Activated CD8-positive, alpha-beta memory T cell treated with anti-CD3 and anti-CD28 coated beads for 1 hour (primary cell): ENCODE measurements at places on chromosomes 4 and X.

DNA sequence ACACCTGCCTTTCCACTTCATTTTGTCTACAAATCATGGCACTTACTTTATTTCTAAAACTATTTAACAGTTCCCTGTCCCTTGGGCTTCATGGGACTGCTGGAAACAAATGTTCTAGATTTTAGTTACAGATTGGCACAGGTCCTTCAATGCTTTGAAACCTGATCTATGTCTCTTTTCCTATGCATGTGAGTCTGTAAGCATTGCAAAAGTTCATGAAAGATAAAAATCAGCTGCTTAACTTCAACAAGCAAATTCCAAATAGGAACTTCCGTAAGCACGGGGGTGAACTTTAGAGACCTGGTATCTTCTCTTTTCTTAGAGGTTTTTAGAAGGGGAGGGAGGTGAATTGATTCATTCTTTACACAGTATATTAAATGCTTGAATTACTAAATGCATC is 9.5 kb downstream of the LGI2 start:
- no peak for DNase-seq

DNA sequence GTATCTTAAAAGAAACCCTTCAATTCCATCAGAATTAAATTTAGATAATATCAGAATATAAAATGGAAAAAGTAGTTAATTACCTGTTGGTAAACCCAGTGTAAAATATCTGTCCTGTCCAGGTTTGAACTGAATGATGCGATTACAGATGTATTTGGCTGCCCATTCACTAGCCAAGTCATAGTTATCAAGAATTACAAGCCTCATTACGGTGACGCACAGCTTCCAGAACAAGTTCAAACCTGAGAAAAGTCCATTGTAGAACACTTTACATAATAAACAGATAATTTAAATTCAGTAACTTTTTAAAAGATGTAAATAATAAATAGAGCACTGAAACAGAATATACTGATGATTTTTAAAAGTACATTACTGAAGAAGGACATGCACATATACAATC is 4.4 kb downstream of the GNPDA2 start:
- DNase-seq, result no peak

GRCh38 chr4:78645853-78646757 is 94.5 kb downstream of the ANXA3 start:
- no peak for DNase-seq

DNA sequence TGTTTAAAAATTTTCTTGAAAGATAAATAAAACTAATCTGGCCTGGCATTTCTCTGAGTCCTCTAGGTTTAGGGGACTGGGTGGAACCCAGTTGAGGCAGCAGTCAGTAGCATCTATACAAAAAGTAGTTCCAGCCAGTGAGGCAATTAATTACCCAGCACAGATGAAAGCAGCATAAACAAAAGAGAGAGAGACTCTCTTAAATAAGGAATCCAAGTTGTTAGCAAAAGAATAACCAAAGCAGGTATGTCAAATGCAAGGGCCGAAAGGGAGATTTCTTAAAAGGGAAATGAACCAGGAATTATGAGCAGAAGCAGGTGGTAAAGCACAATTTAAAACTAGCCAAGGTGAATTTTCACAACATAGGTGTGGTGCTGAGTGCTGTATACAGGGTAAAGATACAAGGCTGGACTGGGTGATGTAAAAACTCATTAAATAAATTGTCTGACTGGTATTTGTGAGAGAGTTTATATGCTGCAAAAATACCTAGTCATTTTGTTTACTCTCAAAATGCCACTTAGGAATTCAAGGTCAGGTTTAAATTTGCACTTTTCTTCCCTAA is 94.6 kb upstream of the GALNT7 start:
- no peak for DNase-seq

DNA sequence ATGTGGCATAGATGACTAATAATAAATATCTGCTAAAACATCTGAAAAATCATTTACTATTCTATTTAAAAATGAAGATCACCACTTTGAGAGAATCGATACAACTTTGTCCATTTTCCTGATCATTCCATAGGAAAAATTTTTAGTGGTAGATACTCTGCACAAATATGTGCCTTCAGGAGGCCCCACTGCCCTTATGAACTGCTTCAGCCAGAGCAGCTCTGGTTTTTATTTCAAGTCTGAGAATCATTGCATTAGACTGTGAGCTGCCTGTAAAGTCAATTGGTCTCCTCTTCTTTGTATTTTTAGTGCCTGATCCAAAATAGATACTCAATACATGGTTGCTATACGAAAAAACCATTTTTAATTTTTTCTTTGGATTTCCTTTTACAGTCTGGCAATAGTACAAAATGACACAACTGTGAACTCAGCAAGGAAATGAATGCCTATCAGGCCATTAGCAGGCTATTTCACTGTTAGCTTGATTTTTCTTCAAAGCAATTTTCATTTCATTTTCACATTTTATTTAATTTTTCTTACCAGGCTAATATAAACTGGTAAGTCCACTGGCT is 69.1 kb downstream of the SHISA3 start:
- no peak for DNase-seq

GRCh38 chr4:163612762-163613161 is 118.3 kb downstream of the TMA16 start:
- DNase-seq, result no peak

DNA sequence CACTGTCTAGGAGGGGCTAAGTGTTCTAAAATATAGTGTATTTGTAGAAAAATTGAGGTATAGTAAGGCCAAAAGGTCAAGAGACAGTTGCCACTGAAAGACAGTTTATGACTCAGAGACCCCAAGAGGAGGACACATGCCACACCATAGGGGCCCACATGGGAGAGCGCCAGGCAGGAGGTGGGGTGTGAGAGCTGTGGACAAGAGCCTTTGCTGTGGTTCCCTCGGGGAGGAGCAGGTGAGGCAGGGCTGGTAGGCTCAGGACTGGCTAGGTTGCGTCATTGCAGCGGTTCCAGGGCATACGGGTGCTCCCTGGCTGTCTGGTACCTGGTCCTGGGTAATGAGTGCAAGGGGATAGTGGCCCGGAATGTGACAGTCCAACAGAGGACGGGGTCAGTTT is 37.6 kb downstream of the CCNQ start:
- no peak for DNase-seq

DNA sequence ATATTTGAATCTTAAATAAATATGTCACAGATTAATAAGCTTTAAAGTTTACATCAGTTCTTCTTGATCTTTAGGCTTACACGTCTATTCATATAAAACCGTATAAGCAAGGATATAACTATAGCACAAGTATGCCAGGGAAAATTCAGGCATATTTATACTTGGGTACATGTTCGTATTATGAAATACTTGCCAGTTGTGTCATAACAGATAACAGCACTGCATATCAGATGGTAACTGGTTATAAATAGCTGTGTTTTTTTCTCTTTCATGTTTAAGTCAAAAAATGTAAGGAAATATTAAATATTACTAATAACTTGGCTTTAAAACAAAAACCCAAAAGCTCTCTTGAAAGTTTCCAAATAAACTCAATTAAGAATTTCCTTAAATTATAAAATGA is 17.5 kb downstream of the BRWD3 start:
- no peak for DNase-seq

GRCh38 chrX:73916931-73917667 is 354.1 kb downstream of the CHIC1 start:
- no peak for DNase-seq

- no peak for DNase-seq
Measured at GRCh38 chr4:99468889-99469288, 33.7 kb upstream of the ADH7 start.
